ENCODE measurements at places on chromosomes 6 and 20.

DNA sequence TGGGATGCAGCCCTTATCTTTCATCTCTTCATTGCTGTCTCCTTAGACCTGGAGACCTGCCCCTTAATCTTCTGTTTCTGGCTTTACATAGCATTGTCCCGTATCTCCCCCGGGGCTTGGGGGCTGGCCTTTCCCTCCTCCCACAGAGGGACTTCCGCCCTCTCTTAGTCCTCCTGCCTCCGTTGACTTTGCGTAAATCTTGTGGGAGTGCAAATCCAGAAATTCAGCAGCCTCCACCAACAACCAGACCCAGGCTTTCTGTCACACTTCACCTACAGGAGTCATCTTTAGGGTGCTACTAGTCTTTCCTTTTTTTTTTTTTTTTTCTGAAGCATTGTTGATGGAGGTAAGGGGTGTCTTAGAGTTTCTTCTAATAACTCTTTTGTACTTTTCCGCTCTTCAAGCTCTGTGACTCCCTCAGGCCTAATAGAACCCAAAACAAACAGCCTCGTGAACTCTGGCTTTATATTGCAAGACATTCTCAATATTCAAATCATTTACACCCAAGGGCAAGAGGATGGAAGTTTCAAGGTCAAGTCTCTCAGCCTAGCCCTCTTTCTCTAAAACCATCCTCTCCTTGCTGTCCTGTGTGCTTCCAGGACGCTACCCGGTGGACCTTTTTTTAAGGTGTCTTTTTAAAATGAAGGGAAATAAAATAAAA is 66.2 kb downstream of the RREB1 start:
- no peak for DNase-seq

- DNase-seq, result no peak
Measured at GRCh38 chr6:136524936-136525413, 25.2 kb downstream of the MAP7 start.

DNA sequence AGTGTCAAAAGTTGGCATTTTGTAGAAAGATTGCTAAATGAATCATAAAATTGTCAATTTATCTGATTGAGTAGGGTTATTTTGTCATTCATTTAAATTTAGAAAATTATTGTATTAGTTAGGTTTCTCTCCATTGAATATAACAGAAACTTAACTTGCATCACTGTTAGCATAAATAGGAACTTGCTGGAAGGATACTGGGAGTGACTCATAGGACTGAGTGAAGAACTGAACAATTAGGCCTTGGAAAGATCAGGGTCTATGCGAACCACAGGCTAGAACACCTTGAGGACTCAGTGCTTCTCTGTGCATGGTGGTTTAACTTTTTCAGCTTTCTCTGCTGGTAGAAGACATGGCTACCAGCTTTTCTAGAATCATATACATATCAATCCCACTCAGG is 67.7 kb upstream of the IFNGR1 start:
- DNase-seq, result no peak

- no peak for DNase-seq
Measured at GRCh38 chr6:111914617-111915016, 41.4 kb upstream of the FYN start.

GRCh38 chr6:169833258-169833794 is 81.9 kb downstream of the ERMARD start:
- no peak for DNase-seq

DNA sequence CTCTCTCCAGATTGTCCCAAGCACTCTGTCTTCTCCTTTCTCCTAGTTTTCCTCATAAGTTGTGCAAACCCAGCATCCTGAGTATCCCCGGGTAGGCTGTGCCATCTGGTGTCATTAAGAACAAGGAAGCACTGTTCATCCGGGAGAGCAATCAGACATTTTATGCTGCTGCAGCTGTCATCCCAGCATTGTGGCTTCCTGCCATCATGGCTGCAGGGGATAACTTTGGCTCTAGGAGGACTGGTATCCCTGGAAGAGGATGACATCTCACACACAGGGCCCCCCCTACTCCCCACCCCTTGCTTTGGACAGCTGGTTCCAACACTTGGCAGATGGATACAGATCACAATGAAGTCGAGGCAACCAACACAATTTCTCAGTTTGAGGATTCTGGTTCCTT is 1195.1 kb upstream of the MAP3K7 start:
- DNase-seq, result no peak

DNA sequence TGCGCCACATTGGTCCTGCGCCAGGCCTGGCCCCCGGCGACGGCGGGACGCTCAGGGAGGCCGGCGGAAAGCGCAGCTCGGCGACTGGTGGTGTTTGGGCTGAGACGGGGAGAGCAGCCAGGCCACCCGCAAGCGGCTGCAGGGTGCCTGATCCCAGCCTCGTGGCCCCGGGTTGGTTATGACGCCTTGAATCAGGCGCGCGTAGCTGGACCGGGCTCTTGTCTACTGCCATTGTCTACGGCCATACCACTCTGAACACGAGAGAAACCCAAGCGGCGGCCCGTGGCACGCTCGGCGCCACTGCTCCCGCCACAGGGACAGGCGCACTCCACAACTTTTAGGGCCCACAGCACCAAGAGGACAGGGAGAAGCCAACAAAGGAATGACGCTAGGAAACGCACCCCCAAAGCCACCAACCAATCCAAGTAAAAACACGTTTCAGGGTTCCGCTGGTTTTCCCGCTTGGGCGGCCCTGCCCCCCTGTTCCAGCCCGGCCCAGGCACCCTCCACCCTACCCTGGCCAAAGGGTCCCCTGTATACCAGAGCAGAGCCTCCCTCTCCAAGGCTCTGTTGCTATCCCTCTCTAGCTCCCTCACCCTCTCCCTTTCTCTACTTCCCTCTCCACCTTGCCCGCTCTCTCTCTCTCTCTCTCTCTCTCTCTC is 1849.3 kb upstream of the DEFB115 start:
- no peak for DNase-seq

- no peak for DNase-seq
Measured at GRCh38 chr6:148854096-148854495, 107.3 kb downstream of the UST start.

GRCh38 chr20:1897965-1898464 is 2.8 kb downstream of the SIRPA start:
- no peak for DNase-seq

DNA sequence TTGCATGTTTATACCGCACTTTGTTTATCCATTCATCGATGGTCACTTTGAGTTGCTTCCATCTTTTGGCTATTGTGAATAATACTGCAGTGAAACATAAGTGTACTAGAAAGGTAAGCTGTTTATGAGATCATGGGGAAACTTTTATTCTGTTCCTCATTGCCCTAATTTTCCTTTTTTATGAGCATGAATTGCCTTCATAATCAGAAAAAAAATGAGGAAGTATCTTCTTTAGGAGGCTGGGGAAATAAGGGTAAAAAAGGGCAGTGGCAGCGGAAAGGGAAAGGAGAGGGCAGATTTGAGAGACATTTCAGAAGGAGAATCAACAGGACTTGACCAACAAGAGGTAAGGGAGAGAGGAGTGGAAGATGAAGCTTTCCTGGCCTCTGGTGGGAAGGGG is 14.3 kb upstream of the SERINC3 start:
- DNase-seq, result no peak

DNA sequence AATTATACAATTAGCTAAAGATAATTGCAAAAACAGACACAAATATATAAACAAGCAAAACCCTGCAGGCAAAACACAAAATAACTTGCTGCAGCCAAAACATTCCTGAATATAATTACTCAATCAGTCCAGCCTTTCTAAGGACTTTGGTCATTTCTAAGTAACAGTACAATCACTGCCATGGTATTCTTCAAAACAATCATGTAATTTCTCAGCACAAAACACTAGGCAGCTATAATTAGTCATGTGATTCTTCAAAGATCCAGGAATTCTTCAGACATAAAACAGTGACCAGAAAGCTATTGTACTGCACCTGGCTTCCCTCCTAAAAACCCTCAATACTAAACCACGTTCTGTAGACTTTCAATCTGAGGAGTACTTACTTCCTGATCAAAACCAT is 881.1 kb downstream of the EPHA7 start:
- no peak for DNase-seq

DNA sequence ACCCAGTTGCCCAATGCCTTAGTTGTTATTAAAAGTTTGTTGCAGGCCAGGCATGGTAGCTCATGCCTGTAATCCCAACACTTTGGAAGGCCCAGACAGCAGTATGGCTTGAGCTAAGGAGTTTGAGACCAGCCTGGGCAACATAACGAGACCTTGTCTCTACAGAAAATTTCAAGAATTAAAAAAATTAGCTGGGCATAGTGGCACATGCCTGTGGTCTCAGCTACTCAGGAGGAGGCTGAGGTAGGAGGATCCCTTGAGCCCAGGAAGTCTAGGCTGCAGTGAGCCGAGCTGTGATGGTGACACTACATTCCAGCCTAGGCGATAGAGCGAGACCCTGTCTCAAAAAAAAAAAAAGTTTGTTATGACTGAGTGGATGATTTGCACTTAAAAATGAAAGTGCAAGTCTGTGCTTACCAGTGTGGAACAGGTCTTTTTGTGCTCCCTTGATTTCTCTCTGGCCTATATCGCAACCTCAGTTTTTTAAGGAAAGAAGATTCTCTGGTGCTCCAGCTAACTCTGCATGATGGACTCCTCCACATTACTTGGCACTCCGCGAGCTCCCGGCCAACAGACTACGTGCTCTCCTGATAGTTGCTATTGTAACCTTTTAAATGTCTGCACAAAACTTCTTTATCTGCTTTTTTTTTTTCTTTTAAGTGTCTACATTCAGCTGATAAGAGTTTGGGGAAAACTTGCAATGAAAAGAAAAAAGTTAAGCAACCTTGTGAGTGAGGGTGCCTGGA is 22.1 kb downstream of the ZKSCAN3 start:
- DNase-seq, result no peak

DNA sequence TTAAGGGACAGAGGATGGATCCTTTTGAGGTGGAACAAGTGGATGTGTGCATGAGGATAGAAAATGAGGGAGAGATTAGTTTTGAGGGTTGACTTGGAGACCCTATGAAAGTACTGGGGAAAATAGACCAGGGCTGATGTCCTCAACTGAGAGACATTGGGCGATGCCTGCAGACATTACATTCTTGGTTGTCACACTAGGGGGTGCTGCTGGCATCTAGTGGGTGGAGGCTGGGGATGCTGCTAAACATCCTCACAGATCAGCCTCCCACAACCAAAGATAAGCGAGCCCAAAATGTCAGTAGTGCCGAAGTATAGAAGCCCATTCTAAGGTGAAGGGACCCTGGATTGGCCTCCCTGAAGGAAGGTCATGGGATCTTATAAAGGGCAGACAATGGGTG is 63.3 kb downstream of the MOCS1 start:
- DNase-seq, result no peak

- no peak for DNase-seq
Measured at GRCh38 chr20:62524505-62524911, 48.7 kb upstream of the GATA5 start.

DNA sequence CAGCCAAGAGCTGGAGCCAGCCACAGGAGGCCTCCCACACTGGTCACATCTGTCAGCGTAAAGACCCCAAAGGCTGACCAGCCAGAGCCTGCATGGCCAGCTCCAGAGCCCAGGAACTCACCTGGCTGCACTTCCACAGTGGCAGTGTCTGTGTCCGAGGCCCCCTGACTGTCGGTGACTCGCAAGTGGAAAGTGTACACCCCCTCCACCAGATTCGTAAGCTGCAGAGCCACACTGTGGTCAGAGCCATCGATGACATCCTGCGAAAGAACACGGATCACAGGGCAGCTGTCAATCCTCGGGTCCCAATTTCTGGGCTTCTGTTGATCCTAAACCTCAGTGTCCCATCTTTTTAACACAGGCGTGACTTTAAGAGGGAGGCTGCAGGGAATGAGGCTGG is 69.3 kb downstream of the ALDH5A1 start:
- DNase-seq, result no peak

DNA sequence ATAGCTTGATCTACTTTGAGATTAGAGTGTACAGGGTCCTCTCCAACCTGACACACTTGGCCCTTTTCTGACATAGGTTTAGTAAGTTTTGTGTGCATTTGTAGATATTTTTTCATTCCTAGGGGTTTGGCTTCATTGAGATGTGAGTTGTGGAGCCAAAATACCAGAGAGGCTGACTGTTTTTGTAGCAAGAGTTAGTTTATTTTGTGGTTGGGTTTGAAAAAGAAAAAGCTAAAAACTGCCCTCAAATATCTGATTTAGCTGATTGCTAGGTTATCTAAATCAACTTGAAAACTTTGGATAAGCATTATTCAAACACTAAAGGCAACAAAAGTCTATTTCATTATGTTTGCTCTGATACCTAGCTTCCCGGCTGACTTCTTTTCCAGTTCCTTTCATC is 164.7 kb upstream of the CENPW start:
- no peak for DNase-seq

DNA sequence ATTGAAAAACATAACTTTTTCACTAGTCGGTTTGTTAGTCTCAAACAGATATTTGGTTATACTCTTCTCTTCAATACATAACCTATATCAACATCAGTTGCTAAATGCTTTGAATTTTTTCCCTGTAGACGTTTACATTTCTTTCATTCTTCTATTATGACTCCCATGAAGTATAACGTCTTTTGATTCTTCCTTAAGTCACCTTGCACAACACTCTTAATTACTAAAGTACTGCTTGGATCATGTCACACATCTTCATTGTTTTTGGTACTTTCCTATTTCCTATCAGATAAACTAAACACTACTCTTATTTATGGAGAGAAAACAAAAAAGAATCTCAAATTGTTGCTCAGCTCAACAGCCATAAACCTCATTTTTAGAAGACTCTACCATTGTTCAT is 23.0 kb upstream of the BMP5 start:
- no peak for DNase-seq

GRCh38 chr6:139533171-139533570 is 158.7 kb upstream of the CITED2 start:
- DNase-seq, result no peak

- no peak for DNase-seq
Measured at GRCh38 chr6:169366258-169366901, 112.7 kb upstream of the THBS2 start.

- DNase-seq, result peak; percentile 71
Measured at GRCh38 chr6:7107578-7108195, at the start of gene RREB1. Gene RREB1 (plus strand): TSS chr6:7107961. CDS start chr6:7181912, 73,951 bp downstream.

GRCh38 chr20:63596423-63596822 is 22.4 kb upstream of the HELZ2 start:
- DNase-seq, result no peak

- peak; percentile 88 for DNase-seq
Measured at GRCh38 chr6:28383235-28384142, 16.1 kb downstream of the ZSCAN12 start.

- no peak for DNase-seq
Measured at GRCh38 chr20:33753143-33753542, 21.3 kb downstream of the ZNF341 start.

DNA sequence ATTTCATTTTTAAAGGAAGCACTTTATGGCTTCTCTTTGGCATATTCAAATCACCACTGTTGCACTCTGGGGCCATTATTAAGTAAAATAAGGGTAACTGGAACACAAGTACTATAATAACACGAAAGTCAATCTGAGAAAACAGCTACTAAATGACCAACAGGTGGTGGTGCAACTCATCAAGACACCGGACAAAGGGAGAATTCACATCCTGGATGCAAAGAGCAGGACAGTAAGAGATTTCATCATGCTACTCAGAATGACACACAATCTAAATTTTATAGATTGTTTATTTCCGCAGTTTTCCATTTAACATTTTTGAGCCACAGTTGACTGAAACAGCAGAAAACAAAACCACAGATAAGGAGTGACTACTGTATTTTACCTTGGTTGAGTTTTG is 27.6 kb upstream of the LY86 start:
- DNase-seq, result no peak

Measured in left cardiac atrium (tissue), 4 donors.